ENCODE measurements at places on chromosomes 5 and 9. TPM values are rescaled to one million over a fixed set of nuclear protein-coding genes. Genes with fewer than 3 reads are reported as not detected.

GABRA1 gene
- total RNA-seq: not detected

DNA sequence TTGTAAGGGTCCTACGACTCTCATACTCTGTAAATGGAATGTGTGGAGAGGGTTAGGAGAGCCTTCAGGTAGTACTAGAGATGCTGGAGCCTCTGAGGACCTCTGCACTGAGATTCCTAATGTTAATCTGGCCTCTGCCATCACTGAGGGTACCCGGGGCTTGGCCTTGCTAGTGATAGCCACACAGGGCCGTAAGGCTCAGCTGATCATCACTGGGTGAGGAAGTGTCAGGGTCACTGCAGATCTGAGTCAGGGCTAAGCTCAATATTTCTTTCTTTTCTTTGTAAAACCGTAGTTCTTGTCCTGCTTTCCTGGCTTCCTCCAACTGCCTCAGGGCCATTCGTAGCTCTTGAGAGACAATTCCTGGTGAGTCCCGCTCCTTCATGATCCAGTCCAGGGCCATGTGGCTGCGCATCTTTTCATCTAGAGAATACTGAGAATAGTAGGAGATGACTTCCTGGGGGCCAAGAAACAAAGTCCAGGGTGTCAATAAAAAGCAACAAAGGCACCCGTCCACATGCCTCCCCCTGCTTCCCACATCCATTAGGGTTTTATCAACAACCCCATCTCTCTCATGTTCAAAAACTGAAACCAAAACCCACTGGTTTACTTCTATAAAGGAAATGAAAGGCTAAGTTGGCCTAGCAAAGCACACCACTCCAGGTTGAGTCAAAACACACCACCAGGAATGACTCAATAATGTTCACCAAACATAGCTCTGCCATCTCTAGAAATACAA, 47.7 kb downstream of the LIX1 start:
- no peaks in the 10 kb centered on the region for H3K27me3 ChIP-seq
- no peak for DNase-seq
- H3K27ac ChIP-seq: no peak overlapping the region
- H3K4me1 ChIP-seq: no peaks in the 10 kb centered on the region
- no peak overlapping the region for H3K4me3 ChIP-seq
- H3K36me3 ChIP-seq: no peaks in the 10 kb centered on the region

- no peak for DNase-seq
- H3K27me3 ChIP-seq: no peaks in the 10 kb centered on the region
- H3K4me1 ChIP-seq: no peaks in the 10 kb centered on the region
- no peak overlapping the region for H3K4me3 ChIP-seq
- no peaks in the 10 kb centered on the region for H3K36me3 ChIP-seq
These were observed 369.1 kb downstream of the NDUFS4 start for GRCh38 chr5:53929570-53929969.

DNA sequence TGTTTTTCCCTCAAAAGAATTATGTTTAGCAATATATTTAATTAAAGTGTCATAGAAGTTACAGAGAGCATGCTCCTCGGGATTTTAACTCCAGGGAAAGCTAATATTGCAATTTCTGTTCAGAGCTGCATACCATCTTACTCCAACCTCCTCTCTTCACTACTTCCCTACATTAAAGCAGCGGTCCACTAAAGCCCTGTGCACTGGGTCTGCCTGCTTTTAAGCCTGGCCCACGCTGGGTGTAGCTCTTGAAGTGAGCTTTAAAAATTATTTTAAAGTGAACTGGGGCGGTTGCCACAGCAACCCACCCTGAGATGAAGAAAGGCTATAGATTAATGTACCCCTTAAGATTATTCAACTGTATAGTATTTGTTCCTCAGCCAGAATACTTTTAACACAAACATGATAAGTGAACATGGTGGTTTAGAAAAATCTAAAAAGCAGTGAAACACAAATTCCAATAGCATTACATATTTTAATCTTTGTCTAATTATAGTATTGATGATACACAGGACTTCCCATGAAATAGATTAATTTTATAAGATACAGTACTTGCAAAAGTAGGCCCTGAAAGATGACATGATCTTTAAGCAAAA, 3.9 kb upstream of the MEF2C start:
- no peak for DNase-seq
- H3K36me3 ChIP-seq: no peaks in the 10 kb centered on the region
- H3K4me3 ChIP-seq: peak overlapping the region; percentile 6
- peak overlapping the region; percentile 92 for H3K27ac ChIP-seq

TRIM7 gene
- total RNA-seq: 80.6 TPM

GRCh38 chr5:160539431-160539830, 117.8 kb downstream of the PTTG1 start:
- H3K4me3 ChIP-seq: no peak overlapping the region
- no peak for DNase-seq
- no peaks in the 10 kb centered on the region for H3K36me3 ChIP-seq
- H3K27me3 ChIP-seq: no peaks in the 10 kb centered on the region

- DNase-seq: no peak
- no peak overlapping the region for H3K27ac ChIP-seq
- no peaks in the 10 kb centered on the region for H3K36me3 ChIP-seq
- H3K4me3 ChIP-seq: no peak overlapping the region
- no peaks in the 10 kb centered on the region for H3K27me3 ChIP-seq
These were observed 145.6 kb downstream of the CNTLN start for GRCh38 chr9:17280350-17281012.

DNA sequence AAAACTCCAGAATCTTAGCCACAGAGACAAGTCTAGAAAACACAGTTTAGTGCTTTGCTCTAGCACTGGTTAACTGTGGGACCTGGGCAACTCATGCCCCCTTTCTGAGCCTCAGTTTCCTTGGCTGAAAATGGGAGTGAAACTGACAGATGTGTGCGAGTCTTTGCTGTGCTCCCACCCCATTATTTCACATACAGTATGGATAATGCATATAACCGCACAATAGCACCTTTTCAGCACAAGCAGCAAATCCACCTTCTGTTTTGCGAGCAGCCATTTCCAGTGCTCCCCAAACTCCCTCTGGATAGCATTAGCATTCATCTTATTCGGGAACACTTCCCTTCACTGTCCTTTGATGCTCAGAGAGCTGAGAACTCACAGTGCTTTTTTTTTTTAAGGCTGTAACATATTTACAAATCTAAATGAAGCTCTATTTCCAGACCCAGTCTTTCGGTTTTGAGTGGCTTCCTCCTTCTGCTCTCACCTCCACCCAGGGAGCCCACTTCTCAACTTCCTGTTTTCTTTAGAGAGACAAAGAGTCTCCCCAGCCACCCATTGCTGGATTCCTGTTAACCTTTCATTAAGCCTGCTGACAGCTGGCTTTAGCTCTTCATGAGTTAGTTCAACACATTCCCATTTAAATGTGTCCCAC, 49.2 kb downstream of the TIMD4 start:
- no peaks in the 10 kb centered on the region for H3K4me1 ChIP-seq
- no peak overlapping the region for H3K4me3 ChIP-seq
- H3K36me3 ChIP-seq: no peaks in the 10 kb centered on the region
- H3K27me3 ChIP-seq: no peaks in the 10 kb centered on the region
- peak overlapping the region; percentile 22 for H3K27ac ChIP-seq
- DNase-seq: no peak

TLR4 gene
- total RNA-seq: 14.9 TPM

DNA sequence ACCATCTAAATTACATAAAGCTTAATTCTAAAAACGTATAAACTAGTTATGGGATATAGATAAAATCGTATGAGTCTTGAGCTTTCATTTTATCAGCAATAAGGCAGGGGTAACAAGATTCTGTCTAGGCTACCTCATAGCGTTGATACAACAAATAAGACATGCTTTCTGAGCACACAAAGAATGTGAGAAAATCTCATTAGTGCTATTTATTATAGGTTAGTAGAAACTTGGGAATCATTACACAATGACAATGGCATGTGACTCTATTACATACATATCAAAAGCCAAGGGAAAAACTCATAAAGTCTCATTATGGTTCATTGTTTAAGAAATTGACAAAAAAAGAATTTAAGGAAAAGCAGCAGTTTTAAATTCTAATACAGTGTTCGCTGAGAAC, 448.6 kb downstream of the PLK2 start:
- no peaks in the 10 kb centered on the region for H3K27me3 ChIP-seq
- no peaks in the 10 kb centered on the region for H3K4me1 ChIP-seq
- H3K4me3 ChIP-seq: no peak overlapping the region
- DNase-seq: no peak
- no peaks in the 10 kb centered on the region for H3K36me3 ChIP-seq

DNA sequence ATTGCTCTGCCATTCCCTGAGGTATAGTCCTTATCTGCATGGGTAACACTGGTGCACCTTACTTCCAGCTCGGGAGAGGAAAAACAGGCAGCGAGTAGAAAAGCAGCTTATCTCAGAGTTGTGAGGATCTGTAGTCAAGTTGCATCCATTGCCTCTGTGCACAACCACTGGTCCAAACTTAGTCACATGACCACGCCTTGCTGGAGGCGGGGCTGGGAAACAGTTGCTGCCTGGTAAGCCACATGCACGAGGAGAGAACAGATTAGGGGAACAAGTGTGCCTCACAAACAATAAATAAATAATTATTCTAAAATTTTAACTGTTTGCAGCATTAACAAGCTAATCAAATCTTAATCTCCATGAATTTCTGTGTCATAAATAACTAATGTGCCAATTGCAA, 18.6 kb downstream of the ZNF622 start:
- DNase-seq: no peak
- H3K27ac ChIP-seq: no peak overlapping the region
- no peaks in the 10 kb centered on the region for H3K4me1 ChIP-seq
- H3K4me3 ChIP-seq: no peak overlapping the region
- peaks cover 66% of the 10 kb centered on the region for H3K36me3 ChIP-seq

DNA sequence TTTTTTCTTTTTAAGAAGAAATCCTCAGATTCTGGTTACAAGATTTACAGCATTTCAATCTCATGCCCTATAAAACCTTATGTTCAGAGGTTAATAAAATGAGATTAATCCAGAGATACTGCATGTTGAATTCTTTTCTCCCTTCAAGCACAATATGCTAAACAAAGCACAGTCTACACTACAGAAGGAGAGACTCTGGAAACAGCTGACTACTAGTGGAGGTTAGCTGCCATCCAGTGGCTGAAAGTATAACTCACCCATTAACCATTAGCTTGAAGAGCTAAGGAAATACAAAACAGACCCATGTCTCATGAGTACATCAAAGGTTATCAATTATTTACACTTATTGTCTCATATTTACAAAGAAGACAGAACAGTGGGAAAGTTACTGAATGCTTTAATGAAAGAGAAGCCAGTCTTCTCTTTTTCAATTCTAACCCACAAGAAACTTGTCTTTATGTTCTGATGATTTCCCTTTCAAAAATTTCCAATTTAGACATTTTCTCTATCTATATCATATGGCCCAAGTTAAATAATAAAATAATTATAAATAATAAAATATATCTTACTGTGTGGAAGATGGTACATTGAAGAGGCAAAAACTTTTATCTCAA, 12.7 kb upstream of the DNAH5 start:
- H3K36me3 ChIP-seq: no peaks in the 10 kb centered on the region
- DNase-seq: no peak
- no peaks in the 10 kb centered on the region for H3K4me1 ChIP-seq
- no peak overlapping the region for H3K27ac ChIP-seq

GRCh38 chr5:140215276-140215675, 40.3 kb downstream of the CYSTM1 start:
- peaks cover 5% of the 10 kb centered on the region for H3K4me1 ChIP-seq
- no peak overlapping the region for H3K4me3 ChIP-seq
- H3K27ac ChIP-seq: no peak overlapping the region
- DNase-seq: no peak
- no peaks in the 10 kb centered on the region for H3K36me3 ChIP-seq

UNC13B gene
- total RNA-seq: 20.2 TPM

NFIB gene
- 20.0 TPM for total RNA-seq

WWC1 gene
- 25.0 TPM for total RNA-seq

ADAMTSL1 gene
- 23.7 TPM for total RNA-seq

TCF7 gene
- total RNA-seq: 7.6 TPM

DNA sequence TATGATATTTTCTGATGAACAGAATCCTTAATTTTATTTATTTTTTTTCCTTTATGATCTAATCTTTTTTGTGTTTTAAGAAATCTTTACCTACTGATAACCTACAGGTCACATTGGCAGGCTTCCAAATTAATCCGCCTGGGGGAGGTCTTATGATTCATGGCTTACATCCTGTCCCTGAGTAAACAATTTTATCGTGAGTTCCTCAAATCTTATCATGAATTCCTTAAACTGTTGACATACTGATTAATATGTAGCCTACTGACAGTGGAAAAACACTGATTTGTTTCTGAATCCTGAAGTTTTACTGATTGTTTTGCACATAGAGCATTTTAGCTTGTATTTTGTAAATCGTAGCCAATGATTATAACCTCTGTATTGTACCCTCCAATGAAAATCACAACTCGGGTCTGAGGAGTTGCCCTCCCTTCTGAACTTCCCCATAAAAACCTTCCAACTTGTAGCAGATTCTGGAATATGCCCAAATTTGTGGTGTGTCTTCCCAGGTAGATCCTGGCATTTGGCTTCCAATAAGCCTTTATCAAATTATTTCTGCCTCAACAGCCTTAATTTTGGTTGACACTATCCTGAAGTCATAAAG, 105.6 kb downstream of the VCAN start:
- H3K36me3 ChIP-seq: no peaks in the 10 kb centered on the region
- H3K27me3 ChIP-seq: no peaks in the 10 kb centered on the region
- no peak overlapping the region for H3K27ac ChIP-seq
- DNase-seq: no peak
- H3K4me3 ChIP-seq: no peak overlapping the region
- H3K4me1 ChIP-seq: no peaks in the 10 kb centered on the region

KLF4 gene
- total RNA-seq: 118 TPM

GRCh38 chr9:123967323-123967722, 37.4 kb upstream of the DENND1A start:
- peaks cover 55% of the 10 kb centered on the region for H3K27me3 ChIP-seq
- no peak overlapping the region for H3K27ac ChIP-seq
- H3K4me3 ChIP-seq: no peak overlapping the region

DNA sequence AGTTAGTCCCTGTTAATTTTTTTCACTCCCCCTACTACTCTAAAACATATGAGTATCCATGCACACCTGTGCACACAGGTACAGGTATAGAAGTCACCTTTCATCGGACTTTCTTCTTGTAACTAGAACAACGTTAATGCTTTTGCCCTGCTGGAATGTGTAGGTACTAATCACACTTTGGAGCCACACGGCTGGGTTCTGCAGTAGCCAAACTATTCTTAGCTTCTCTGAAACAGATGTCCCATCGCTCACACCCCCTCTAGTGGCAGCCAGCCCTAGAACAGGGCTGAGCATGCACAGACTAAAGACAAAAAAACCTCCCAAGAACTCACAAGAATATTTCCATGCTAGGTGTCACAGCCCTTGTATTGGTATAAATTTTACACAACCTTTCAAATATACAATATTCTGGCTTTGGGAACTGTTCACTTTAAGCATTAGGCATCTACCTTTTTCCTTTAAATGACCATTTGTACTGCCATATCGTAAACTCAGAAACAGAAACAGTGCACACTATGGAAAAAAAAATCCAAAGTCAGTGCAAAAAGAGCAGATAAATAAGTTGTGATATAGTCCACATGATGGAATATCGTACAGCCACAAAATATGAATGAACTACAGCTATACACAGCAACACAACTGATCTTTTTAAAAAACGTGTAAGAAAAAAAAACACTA, 64.0 kb downstream of the RETREG1 start:
- H3K27me3 ChIP-seq: no peaks in the 10 kb centered on the region
- H3K36me3 ChIP-seq: no peaks in the 10 kb centered on the region
- no peak for DNase-seq

Data from esophagus squamous epithelium (tissue), 5 donors.